ENCODE measurements at places on chromosomes 3 and 15.

DNA sequence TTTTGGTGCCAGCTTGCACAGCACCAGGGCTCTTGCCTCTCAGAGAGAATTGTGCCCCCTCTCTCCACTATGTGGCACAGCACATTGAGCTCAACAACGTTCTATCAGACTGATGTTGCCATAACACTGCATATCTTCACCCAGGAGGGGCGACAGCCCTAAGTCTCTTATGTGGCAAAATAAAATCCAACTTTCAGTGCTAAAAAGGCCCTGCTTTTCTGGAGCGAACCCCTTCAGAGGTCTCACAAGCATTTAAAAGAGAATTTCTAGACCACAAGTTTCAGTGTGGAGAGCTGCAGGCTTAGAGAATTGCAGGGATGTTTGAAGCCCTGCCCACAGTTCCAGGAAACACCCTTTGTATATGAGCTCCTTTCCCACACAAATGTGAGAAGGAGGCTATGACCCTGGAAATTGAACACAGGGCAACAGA is 85.5 kb downstream of the LIPC start:
- DNase-seq, result no peak

GRCh38 chr3:50194128-50194902 is 2.9 kb downstream of the GNAT1 start:
- peak; percentile 80 for DNase-seq

DNA sequence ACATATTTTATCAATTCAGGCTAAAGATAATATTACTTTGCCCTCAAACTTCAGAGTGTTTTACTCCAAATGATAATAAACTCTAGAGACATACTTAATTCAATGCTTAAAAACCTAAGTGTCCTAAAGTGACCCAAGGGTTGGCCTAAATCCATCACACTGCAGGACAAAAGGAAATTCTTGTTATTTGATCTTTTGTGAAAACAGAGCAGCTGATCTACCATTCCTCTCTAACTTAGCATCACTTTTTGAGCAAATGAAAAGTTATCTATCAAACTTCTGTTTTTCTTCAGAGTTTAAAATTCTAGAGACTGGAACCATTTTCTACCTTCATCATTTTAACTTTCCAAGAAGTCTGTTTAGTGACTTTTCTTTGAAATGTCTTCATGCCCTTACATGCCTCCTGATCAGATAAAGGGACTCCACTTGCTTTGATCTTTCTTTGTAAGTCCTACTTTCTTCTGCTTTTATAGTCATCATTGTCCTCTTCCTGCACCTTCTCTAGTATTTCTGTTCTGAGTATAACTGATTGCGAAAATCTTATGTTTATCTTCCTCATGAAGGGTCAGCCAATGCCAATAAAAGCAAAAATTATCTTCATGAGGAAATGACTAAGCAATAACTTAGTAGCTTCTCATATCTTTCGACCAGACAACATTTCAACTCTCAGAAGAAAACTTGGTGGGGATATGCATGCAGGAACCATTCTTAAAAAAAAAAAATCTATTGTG is 378.7 kb upstream of the TGFBR2 start:
- peak; percentile 46 for DNase-seq

DNA sequence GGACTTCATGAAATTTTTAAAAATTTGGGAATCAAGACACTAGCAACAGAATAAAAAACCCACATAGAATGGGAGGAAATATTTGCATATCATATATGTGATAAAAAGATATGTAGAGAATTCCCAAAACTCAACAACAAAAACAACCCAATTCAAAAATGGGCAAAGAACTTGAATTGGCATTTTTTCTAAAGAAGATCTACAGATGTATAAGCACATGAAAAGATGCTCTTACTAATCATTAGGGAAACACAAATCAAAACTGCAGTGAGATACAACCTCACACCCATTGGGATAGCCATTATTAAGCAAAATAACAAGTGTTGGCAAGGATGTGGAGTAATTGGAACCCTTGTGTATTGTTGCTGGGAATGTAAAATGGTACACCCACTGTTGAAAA is 10.1 kb downstream of the LCTL start:
- DNase-seq, result no peak

GRCh38 chr15:99731336-99732123 is 1.7 kb downstream of the LYSMD4 start:
- DNase-seq, result no peak

Measured in activated CD4-positive, alpha-beta T cell treated with anti-CD3 and anti-CD28 coated beads, Interleukin-2, Interleukin-6, amounts not matched to agents 100 ng/mL and 50 ng/mL, durations not matched to agents 16 hours and 8 hours (primary cell).